ENCODE measurements at places on chromosomes 5 and 9.

DNA sequence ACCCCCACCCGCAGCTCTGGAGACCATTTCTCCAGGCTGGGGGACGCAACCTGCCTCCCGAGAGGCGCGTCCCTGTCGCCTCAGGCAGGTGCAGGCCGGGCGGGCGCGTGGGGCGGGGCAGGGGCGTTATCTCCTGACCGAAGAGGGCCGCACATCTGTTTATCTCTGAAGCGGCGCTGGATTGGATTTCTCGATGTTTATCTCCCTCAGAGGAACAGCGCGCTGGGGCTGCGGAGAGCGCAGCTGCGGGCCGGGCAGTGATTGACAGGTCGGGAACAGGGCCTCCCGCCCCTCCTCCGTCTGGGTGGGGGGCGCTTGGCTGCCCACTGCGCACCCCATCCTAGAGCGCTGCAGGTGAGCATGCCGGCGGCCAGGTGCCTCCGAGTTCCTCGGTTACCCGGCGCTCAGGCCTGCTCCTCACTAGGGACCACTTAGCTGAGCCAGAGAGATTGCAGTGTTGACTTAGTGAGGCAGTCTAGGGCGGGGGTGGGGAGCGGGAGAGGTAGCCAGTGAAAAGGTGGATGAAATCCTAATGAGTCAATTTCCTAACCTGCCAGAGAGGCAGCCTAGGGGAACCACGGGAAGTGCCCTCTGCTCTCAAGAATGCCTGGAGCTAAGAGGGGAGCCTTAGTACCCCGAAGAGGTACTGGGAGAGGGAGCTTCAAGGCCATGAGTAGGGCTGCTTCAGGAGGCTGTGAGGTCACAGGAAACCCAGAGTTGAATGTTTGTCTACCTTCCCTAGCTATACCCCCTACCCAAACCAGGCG lies 39.6 kb upstream of the TIFAB start:
- no peak for DNase-seq

- no peak for DNase-seq
Observed at GRCh38 chr5:29169886-29170285, 2023.6 kb upstream of the CDH6 start.

DNA sequence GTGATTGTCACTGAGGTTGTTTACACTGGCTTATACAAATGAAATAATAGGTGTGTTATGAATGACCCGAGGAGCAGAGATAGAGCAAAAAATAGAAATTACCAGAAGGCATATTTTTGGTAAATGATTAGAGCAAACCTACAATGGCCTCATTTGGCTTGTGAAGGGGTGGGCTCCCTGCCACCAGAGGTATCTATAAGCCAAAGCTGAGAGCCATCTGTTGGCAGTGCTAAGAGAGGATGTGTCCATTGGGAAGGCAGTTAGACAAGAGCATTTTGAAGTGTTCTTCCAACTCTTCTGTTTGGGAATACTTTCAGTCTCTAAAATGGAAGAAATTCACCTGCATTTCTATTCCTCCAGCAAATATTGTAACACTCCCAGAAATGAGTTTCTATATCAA lies 10.6 kb downstream of the NIPAL4 start:
- DNase-seq, result no peak

GRCh38 chr9:95286151-95286550 lies 31.4 kb downstream of the FANCC start:
- DNase-seq, result no peak

- DNase-seq, result no peak
Observed at GRCh38 chr5:73412597-73412988, 36.0 kb downstream of the FOXD1 start.

GRCh38 chr5:57503433-57503832 lies 20.8 kb upstream of the ACTBL2 start:
- no peak for DNase-seq

- no peak for DNase-seq
Observed at GRCh38 chr9:71322311-71322710, 200.9 kb upstream of the TRPM3 start.

Measured in posterior vena cava (tissue), 2 donors.